Left ventricle myocardium superior (tissue), 1 donor: ENCODE measurements at places on chromosomes 16 and 17. TPM values are rescaled to one million over a fixed set of nuclear protein-coding genes. Genes with fewer than 3 reads are reported as not detected.

DNA sequence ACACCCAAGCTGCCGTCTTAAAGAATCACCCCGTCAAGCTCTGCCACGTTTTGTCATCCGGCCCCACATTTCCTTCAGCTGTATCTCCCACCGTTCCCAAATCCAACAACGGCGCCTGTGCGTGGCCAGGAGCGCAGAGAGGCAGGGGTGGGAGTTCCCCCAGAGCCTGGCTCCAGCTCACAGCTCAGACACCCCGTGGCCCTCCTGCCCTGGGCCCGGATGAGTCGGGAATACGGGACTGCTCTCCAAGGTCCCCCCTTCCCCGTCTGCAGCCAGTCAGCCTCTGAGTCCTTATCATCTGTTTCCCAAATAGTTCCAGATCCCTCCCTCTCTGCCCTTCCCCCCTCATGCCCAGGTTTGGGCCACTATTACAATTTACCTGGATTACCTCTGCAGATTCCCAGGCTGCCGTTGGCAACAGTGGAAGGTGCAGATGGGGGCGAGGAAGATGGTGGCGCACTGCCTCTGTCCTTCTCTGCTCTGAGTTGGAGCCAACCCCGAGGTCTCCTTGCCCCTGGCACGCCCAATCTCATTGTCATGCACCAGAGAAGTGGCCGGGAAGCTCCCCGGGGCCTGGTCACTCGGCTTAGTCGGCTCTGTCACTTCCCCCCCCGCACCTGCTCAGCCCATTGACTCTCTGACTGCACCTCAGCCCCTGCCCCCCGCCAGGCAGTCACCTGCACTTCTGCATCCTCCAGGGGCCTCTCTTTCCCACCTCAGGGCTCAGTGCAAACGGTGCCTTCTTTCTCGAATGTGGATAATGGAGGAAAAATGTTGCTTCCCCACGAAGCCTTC, 18.3 kb upstream of the RPTOR start:
- no peak for DNase-seq

- no peak for DNase-seq
Observed at GRCh38 chr16:31206776-31207175, 4.2 kb upstream of the PYCARD start.

Gene TP53TG3B
- total RNA-seq, result not detected

DNA sequence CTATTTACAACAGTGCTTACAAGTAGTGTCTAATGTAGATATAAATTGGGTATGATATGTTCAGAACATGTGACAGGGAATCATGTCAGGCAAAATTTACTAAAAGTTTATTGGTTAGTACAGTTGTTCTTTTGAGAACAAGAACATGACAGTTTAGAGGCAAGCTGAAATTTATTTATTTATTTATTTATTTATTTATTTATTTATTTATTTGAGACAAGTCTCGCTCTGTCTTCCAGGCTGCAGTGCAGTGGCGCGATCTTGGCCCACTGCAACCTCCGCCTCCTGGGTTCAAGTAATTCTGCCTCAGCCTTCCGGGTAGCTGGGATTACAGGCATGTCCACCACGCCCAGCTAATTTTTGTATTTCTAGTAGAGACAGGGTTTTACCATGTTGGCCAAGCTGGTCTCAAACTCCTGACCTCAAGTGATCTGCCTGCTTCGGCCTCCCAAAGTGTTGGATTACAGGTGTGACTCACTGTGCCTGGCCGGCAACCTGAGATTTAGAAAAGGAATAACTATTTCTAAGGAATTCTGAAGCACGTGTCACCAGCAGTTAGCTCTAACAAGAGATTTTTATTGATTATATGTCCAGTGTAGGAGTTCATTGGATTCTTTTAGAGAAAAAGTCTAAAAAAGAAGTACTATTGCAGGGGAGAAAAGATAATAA, 24.9 kb downstream of the MRTFB start:
- no peak for DNase-seq

DNA sequence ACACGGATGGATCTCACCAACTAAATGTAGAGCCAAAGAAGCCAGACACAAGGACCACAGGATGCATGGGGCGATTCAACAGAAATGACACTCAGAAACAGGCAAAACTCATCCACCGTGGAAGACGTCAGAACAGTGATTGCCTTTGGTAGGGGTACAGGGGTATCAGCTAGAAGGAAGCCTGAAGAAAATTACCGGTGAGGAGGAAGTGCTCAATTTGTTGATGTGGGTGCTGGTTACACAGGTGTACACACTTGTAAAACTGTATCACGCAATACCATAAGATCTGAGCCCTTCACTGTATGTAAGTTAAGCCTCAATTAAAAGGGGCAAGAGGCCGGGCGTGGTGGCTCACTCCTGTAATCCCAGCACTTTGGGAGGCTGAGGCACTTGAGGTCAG, 226.1 kb downstream of the C16orf78 start:
- DNase-seq, result no peak

Gene SLC16A5
- 7.2 TPM for total RNA-seq

GRCh38 chr17:7720125-7720524, 2.6 kb downstream of the DNAH2 start:
- DNase-seq, result no peak

- no peak for DNase-seq
Observed at GRCh38 chr17:10421900-10422542, at the start of gene MYH8. Gene MYH8, minus strand, starts transcription at chr17:10421950. Its CDS starts 1,723 bp downstream, at chr17:10420227.

- DNase-seq, result no peak
Observed at GRCh38 chr16:66169817-66170216, 196.7 kb upstream of the CDH5 start.
